ENCODE measurements at places on chromosomes 6 and 20.

DNA sequence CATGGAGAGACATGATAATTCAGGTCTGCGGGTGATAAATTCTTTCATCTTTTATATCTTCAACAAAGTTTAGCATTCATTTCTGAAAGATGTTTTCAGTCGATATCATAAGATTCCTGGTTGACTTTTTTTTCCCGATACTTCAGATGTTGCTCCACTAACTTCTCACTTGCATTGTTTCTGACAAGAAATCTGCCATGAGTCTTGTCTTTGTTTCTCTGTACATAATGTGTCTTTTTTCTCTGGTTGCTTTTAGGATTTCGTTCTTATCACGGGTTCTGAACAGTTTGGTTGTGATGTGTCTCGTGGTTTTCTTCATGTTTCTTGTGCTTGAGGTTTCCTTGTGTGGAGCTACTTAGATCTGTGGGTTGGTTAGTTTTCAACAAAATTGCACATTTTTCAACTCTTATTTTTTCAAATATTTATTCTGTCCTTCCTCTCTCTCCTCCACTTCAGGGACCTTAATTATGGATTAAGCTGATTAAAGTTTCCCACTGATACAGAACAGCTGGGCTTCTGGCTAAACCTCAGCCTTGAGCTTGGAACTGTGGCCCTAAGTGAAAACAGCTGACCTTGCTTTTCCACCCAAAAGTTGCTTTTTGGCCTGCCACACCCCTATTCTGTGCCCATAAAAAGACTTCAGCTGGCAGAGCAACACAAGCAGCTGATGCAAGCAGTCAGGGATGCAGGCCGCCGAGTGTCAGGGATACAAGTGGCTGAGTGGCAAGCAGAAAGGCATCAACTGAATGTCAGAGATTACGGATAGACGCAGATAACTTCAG lies 97.9 kb upstream of the SNX9 start:
- no peak for DNase-seq

DNA sequence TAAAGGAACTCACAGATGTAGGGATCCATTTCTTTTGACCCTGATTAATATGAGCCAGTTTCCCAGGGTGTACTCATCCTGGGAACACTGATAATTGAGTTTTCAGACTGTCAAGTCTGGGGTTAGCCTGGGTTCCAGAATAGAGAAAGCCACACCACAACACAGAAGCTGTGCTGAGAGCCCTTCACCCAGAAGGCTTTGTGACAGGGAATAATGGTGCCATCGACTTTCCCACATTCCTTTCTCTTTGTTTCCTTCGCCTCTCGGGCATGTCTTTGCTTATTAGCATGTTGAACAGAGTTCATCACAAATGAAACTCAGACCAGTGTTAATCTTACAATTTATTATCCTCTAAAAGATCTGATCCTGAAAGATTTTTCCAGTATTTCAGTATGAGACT lies 95.0 kb downstream of the TCP11 start:
- DNase-seq, result no peak

GRCh38 chr6:38117281-38117680 lies 297.8 kb downstream of the ZFAND3 start:
- no peak for DNase-seq

DNA sequence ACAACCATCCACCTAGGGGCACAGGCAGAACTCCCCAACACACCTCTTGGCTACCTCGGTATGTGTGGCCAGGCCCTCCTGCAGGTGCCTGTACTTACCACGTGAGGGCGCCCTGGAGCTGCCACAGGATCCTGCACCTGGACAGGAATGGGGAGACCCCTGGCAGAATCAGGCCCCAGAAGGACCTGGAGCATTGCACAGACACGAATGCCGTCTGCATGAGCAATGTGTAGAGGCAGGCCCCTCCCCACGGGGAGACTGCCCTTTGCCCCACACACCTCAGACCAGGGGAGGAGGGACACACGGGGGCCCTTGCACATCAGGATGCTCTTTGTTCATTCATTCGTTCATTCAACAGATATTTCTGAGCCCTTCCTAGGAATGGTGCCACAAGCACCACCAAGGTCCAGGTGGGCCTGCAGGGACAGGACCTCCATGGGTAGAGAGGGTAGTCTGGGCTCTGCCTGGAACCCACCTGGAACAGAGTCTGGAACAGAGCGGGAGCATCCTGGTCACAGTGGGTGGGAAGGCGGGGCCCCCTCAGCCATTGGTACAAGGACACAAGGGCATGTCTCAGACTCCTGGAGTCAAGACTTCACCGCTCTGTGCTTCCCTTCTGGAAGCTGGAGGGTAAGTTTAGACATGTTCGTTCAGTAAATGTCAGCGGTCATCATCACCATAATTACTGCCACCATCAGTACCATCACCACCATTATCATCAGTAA lies 32.3 kb downstream of the YTHDF1 start:
- DNase-seq, result no peak

GRCh38 chr6:139525415-139525814 lies 151.0 kb upstream of the CITED2 start:
- no peak for DNase-seq

DNA sequence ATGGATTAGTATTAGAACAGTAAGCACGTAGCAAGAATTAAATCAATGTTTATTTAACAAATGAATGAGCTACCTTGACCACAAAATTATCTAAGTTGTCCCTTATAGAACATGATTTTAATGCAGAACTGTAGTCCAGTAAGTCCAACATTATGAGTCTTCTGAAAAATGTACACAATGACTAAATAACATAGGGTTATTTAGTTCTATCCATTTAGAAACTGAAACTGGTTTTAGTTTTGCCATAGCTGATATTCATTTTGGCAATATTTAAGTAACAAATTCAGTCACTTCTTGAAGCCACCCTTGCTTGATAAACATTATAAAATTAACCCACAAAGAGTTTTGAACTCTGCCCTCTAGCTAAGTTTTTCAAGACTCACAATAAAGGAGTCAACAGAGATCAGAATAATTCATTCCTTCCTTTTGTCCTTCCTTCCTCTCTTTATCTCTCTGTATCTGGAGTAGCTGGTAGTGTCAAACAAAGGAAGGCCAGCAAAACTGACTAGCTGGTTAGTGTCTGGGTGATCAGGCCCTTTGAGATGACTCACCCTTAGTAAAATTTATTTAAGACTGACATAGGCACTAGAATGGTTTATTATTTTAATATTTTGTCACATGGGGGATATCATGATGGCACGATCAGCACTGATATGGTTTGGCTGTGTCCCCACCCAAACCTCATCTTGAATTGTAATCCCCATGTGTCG lies 115.1 kb downstream of the BTBD9 start:
- no peak for DNase-seq

DNA sequence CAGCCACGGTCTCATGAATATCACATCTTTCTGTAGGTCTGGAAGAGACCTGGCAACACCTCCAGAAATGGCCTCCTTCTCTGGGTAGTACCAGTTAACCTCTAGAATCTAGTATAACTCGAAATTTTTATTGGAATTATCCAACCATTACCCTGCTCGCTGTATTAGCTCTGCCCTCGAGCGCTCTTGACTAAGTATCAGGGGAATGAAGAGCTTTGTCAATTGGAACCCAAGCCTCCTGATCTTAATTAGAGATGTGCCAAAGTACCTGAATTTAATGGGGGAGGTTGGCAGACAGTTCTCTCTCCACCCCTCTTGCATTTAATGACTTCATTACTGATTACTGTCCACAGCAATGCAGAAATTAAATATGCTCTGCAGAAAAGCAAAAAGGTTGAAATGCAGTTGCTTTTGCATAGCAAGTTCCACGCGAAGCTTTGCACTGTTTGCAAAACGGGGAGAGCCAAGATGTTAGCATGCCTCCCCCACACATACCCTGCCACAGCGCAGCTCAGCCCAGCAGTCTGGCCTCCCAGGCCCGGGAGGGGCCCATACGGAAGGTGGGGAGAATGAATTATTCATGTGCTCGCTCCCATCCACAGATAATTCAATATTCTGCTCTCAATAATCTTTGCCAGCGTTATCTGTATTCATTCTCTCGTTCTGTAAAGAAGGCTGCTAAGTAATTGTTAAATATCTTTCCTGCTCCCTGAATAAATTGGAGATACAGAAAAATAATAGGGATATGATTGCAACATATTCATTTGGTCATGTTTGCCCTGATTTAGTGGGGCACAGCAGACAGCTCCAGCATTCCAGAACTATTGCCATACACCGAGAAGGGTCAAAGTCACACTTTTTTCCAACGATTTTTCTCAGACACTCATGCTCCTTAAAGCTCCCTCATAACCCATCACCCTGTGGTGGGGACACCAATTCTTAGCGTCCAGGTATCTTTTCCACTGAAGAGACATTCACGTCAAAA lies 305.8 kb downstream of the CDH26 start:
- no peak for DNase-seq

DNA sequence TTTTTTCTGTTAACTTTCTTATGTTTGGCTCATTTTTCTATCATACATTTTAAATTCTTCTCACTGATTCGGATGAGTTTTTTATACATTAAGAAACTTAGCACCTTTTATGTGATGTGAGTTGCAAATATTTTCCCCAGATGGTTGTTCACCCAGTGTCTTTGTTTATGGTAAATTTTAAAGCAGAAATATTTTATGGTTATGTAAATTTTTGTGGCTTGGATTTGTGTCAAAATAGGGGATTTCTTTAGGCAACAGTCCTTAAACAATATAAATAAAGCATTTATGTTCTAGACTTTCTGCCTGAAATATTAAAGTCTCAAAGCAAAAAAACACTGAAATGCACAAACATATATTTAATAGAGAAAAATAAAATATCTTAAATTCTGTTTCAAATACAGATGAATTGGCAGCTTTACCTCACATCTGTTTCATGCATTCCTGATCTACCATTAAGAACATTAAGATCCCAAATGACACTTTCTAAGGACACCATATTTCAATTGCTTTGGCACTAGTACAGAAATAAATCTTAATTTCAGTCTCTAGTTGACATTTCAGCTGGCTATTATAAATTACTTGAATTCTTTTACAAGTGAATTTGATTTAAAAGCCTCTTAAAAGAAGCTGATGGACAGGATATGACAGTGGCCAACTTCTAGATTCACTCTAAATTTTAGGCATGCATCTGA lies 646.6 kb downstream of the HACE1 start:
- DNase-seq, result no peak

GRCh38 chr6:40996591-40997233 lies 42.3 kb downstream of the UNC5CL start:
- no peak for DNase-seq

DNA sequence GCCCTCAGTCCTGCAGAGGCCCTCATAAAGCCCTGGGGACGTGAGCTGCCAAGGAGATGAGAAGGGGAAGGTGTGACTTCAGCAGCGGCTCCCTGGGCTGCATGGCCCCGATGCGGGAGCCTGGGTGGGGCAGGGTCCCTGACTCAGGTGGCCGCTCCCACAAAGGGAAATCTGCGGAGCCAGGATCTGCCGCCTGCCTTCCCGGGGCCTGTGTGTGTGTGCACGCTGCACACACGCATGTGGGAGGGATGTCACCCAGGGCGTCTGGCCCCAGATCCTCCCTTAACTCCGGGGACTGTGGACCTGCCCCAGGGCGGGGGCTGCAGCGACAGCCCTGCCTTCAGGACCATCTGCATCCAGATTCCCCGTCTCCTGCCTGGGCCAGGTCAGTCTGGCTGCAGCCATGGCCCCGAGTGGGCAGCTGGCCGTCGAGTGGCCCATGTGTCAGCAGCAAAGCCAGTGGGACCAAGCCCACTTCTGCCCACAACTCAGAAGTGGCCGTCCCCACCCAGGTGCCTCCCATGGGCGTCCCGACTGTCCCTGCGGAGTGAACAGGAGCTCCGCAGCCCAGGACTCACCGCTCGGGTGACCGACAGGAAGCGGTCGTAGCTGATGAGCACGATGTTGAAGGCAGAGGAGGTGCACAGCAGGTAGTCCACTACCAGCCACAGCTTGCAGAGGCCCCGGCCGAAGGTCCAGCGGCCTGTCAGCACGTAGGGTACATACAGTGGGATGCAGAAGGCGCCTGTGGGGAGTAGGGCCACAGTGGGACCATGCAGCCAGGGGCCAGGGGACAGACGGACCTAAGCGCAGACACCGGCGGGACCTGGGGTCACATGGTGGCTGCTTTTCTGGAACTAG lies 1.9 kb downstream of the HRH3 start:
- no peak for DNase-seq

GRCh38 chr6:116971959-116972358 lies 94.9 kb downstream of the RFX6 start:
- DNase-seq, result no peak

DNA sequence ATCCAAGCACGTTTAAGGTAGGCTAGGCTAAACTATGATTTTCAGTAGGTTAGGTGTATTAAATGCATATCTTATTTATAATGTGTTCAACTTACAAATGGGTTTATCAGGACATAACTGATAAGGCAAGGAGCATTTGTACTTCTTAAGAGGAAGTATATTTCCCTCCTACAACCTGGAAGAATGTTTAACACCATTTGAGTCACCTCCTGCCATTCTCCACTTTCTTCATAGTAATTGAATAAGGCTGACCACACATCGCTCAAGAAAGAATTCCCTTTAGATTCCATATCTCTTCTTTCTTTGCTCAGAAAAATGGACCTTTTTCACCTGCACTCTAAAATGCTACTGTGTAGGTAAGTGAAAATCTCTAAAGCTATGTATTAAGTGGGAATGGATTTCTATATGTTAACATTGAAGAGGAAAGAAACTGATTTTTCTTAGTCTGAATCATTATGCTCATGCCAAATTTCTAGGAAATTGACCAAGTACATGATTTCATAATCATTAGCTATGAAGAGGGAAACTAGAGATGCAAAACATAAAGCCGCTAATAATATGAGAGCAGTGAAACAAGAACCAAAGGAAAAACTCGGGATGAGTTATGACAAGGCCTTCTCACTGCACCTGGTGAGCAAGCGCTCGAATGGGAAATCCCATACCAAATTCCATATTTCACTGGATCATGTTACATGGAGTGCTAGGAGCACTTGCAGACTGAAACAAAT lies 210.4 kb downstream of the ALDH8A1 start:
- DNase-seq, result no peak

- DNase-seq, result no peak
Observed at GRCh38 chr6:69408886-69409285, 387.9 kb downstream of the LMBRD1 start.

Data from activated CD8-positive, alpha-beta memory T cell treated with anti-CD3 and anti-CD28 coated beads for 4 hours (primary cell).